AG20443 (cell line): ENCODE measurements at places on chromosomes 12 and 14.

DNA sequence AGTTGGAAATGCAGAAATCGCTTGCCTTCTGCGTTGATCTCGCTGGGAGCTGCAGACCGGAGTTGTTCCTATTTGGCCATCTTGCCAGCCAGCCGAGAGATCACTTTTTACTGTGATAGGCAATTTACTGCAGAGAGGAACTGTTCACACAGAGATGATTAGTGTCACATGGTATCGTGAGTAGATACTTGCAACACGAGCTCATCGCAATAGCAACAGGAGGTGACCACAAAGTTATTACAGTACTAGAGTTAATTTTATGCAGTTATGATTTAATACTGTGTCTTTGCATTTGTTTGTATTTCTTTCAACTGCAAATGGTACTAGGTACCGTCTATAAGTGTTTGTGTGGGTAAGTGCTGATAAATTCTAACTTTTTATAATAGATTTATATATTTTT is 27.8 kb downstream of the NOPCHAP1 start:
- no peak for DNase-seq

- peak; percentile 86 for DNase-seq
These were observed at the start of gene SLC38A1 for GRCh38 chr12:46268583-46269428. Gene SLC38A1, minus strand, starts transcription at chr12:46269043. Its CDS starts 29,243 bp downstream, at chr12:46239800.

GRCh38 chr12:128570191-128571065 is 253.3 kb downstream of the SLC15A4 start:
- DNase-seq, result no peak

DNA sequence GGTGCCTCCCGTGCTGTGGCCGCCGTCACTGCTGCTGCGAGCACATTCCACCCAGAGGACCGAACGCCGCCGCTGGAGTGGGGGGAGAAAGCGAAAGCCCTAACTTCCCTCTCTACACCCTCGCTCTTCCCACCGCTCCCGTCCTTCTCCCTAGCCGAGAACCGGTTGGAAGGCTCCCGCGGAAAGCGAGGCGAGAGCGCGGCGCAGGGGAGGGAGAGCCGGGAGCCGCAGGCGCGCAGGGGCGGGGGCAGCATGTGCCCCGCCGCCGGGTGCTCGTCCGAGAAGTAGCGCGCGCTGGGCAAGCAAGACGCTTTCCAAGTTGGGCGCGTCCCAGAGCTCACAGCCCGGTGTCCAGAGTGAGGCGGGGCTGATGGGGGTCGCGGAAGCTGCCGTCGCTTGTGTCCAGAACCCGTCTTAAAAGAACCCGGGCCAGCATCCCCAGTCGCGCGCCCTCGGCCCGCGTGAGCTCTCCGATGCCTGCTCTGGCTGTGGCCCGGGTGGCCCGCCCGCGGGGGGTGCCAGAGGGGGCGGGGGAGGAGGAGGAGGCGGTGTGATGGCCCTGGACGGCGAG is at the start of gene TRHDE:
TSS of gene TRHDE (plus strand) at position 280 of the 571 bp plus-strand sequence. CDS start at position 554, 274 bp downstream.
- peak; percentile 71 for DNase-seq

- DNase-seq, result no peak
These were observed 309.9 kb downstream of the BCL11B start for GRCh38 chr14:98962118-98962517.

DNA sequence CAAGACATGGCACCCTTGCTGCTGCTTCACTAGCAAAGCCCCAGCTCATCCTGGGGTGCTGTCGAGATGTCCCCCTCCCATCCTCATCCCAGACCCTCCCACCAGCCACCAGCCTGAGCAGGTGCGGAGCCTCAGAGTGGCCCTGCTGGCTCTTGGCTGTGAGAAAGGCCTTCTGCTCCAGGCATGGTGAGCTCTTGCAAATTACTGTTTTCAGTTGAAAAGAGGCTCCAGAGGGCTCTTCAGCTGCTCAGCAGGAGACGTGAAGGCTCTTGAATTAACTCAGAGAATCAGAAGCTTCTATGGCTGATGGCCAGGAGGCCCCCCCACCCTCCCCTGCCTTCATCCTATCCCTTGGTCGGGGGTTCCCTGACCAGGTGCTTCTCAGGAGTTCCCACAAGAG is 44.1 kb downstream of the WSCD2 start:
- no peak for DNase-seq

- peak; percentile 99 for DNase-seq
These were observed at the start of gene CCDC77 for GRCh38 chr12:401235-402028. Gene CCDC77, plus strand, starts transcription at chr12:401644. Its CDS starts 7,740 bp downstream, at chr12:409384.

DNA sequence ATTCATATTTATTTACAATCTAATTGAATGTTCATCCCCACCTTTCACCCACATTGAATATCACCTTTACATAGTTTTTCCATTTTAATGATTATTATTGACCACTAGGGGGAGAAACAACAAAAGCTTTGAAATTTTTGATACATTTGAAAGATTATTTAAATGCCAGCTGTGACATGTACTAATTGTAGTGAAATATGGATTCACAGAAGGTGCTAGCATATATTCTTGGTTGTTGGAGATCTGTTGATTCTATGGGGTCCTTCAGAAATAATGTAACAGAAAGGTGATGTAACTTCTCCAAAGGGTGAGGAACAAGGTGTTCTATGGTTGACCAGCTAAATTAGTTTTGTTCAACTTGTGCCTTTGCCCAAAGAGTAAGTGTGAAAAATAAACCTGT is 22.4 kb upstream of the GPR33 start:
- DNase-seq, result peak; percentile 26

DNA sequence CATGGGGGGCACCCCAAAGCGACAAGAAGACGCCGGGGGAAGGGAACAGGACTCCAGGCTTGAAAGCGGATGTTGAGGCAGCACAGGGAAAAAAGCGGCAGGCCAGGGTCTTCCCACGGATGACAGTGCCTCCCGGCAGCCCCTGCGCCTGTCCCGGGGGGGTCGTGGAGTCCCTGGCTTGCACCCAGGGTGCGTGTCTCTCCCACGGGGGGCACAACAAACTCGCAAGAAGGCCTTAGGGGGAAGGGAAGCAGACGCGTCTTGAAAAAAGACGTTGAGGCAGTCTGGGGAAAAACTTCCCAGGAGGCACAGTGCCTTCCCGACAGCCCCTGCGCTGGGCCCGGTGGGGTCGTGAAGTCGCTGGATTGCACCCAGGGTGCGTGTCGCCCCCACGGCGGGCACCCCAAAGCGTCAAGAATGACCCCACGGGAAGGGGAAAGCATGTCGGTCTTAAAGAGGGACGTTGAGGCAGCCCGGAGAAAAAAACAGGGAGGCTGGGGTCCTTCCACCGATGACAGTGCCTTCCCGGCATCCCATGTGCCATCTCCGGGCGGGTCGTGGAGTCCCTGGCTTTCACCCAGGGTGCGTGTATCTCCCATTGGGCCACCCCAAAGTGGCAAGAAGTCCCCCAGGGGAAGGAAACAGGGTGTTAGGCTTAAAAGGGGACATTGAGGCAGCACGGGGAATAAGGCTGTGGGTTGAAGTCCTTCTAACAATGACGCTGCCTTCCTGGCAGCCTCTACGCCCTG is 159.9 kb upstream of the ALG10B start:
- DNase-seq, result no peak

DNA sequence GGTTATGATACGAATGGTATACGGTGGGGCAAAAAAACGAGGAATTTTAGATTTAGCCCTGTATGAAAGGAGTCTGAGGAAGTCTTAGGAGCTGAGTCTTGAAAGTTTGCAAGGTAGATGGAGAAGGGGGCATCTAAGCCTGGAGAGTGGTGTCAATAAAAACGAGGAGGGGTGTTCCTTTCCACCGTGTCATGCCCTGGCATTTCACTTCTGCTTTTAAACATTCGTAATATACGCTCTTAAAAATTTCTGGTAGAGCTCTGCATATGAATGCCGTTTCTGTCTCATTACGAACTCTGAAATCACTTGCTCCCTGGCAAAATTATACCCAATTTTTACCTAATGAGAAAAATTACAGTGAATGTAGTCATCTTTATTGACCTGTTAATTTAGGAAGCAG is 170.2 kb downstream of the ERC1 start:
- DNase-seq, result no peak

GRCh38 chr12:82436354-82436753 is 78.0 kb downstream of the METTL25 start:
- DNase-seq, result no peak

- DNase-seq, result peak; percentile 42
These were observed 333.9 kb upstream of the LMO3 start for GRCh38 chr12:16939871-16940306.

- no peak for DNase-seq
These were observed 18.9 kb downstream of the SYNE3 start for GRCh38 chr14:95497561-95498011.

DNA sequence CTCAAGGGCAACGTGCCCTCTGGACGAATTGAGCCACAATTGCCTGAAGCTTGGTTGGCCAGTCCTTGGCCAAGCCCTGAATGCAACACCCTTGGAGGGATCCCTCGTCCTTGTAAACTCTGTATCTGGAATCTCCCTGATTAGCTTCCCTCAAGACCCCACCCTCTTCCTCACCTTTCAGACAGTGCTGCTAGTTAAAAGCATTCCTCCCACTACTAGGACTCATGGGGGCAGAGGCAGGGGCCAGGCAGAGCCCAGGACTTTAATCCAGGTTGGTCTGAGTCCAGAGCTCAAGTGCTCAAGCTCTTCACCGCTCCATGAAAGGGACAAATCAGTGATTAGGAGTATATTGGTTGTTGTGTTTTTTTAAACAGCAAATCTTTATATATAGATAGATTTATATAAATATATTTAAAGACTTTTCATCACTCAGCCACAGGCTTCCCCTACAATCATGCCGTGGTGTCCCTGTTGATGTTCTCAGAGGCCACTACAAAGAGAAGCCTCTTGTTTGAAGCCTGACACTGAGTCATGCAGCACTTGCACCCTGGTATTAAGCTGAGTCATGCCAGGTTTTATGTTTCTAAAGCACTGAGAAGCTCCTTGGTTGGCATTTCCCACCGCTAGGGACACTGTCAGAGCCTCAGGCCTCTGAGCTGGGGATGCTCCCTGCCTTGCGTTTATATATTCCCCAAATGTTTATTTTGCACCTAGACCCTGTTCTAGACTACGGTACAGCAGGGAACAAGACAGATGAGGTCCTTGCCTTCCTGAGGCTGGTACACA is 53.8 kb upstream of the GSC start:
- DNase-seq, result no peak

- DNase-seq, result no peak
These were observed 57.8 kb upstream of the BCL11B start for GRCh38 chr14:99329711-99330315.

GRCh38 chr12:130433834-130434233 is 96.1 kb downstream of the PIWIL1 start:
- no peak for DNase-seq

DNA sequence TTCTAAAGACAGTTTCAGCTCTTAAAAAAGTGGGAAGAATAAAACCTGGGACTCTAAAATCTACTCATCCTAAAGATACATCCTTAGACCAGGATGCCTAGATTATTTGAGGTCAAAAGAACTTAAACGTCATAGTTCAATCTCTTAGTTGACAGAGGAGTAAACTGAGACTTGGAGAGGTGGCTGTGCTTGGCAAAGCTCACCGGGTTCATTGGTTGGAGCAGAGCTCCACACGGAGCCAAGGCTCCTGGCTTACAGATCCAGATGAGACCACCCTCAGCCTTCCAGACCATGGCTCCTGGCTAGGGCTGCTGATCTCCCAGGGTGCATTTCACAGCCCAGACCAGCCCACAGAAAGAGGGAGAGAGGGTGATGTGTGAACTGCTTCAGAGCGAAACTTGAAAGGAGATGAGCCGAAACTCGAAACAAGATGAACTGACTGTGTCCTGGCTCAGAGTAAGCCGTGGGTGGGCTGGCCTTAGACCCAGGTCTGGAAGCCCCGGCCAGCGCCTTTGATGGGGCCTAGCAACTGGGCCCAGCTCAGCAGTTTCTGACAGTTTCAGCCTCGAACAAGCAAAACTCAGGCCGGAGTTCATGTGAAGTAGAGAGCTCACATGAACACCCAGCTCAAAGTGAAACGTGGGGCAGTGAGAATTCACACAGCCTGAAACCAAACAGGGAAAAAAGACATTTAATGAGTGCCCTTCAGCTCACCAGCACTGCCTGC is 1044.8 kb downstream of the BCL11B start:
- DNase-seq, result no peak

GRCh38 chr12:48422060-48422459 is 50.3 kb upstream of the ANP32D start:
- DNase-seq, result no peak

GRCh38 chr12:69687390-69687789 is 11.7 kb downstream of the BEST3 start:
- DNase-seq, result no peak

- DNase-seq, result no peak
These were observed 8.2 kb downstream of the WBP11 start for GRCh38 chr12:14795028-14795448.

- peak; percentile 43 for DNase-seq
These were observed 804 bp downstream of the USP15 start for GRCh38 chr12:62260733-62261683.

GRCh38 chr12:84727961-84728360 is 184.6 kb downstream of the SLC6A15 start:
- no peak for DNase-seq

- DNase-seq, result no peak
These were observed 404.3 kb downstream of the NPAS3 start for GRCh38 chr14:33343016-33343415.

- no peak for DNase-seq
These were observed 11.8 kb downstream of the GCH1 start for GRCh38 chr14:54890788-54891187.

- no peak for DNase-seq
These were observed 117.9 kb upstream of the MED13L start for GRCh38 chr12:116395396-116395795.

- DNase-seq, result no peak
These were observed 80.8 kb downstream of the EMP1 start for GRCh38 chr12:13277293-13277692.

GRCh38 chr14:68137704-68138619 is 318.4 kb downstream of the RAD51B start:
- DNase-seq, result peak; percentile 74

- DNase-seq, result no peak
These were observed 463.4 kb downstream of the TMEM121 start for GRCh38 chr14:105989566-105990302.

- DNase-seq, result peak; percentile 9
These were observed 765 bp downstream of the SCYL2 start for GRCh38 chr12:100267603-100268281.

GRCh38 chr12:124667506-124668326 is 100.3 kb upstream of the NCOR2 start:
- no peak for DNase-seq

DNA sequence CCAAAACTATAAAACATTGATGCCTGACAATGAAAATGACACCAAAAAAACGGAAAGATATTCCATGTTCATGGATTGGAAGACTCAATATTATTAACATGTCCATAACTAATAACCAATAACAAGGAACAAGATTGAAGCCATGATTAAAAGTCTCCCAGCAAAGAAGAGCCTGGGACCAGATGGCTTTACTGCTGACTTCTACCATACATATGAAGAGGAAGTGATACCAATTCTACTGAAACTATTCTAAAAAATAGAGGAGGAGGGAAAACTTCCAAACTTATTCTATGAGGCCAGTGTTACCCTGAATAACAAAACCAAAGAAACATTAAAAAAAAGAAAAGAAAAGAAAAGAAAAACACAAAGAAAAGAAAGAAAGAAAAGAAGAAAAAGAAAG is 54.6 kb upstream of the ATF7IP start:
- no peak for DNase-seq

- no peak for DNase-seq
These were observed 58.2 kb upstream of the PYGL start for GRCh38 chr14:51002406-51002999.

GRCh38 chr14:49766839-49767238 is 1.1 kb upstream of the KLHDC2 start:
- peak; percentile 12 for DNase-seq
